ENCODE measurements at places on chromosomes 1 and 21.
A peak's percentile ranks its signal among the peaks of the same experiment; 100 is the strongest.

GRCh38 chr21:45542242-45542666 lies at the start of gene SLC19A1:
Gene SLC19A1 (minus strand): TSS chr21:45542440. CDS start chr21:45537959, 4,481 bp downstream.
- peak; percentile 59 for DNase-seq

GRCh38 chr1:61639608-61640336 lies 85.2 kb downstream of the TM2D1 start:
- no peak for DNase-seq

GRCh38 chr1:33433509-33434362 lies 2.8 kb upstream of the PHC2 start:
- DNase-seq: peak; percentile 74

GRCh38 chr1:208030288-208031091 lies 119.6 kb upstream of the CD34 start:
- no peak for DNase-seq

- DNase-seq: no peak
These were observed 85.3 kb downstream of the KCTD3 start for GRCh38 chr1:215652371-215652770.

DNA sequence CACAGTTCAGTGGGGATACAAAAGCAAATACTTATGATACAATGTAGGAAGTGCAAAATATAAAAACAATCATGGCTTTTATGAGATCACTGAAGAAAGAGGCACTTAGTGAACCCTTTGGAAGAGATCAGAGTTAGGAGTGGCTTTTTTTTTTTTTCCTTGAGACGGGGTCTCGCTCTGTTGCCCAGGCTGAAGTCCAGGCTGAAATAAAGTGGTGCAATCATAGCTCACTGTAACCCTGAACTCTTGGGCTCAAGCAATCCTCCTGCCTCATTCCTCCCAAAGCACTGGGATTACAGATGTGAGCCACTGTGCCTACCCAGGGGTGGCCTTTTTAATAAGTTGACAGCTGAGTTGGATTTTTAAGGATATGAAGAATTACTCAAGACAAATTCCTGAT lies 17.3 kb upstream of the RASAL2 start:
- DNase-seq: no peak

DNA sequence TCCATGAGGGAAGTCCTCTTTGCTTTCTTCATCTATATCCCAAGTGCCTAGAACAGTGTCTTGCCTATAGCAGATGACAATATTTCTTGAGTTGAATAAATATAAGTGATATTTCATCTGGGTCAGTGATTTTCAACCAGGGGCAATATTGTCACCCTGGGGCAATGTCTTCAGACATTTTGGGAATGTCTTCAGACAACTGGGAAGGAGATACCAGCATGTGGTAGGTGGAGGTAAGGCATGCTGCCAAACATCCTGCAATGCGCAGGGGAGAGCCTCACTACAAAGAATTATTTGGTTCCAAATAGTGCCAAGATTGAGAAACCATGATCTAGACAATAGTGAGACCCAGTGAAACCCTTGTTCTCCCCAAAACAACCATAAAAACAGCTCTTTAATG lies 54.7 kb downstream of the C1orf94 start:
- no peak for DNase-seq

GRCh38 chr1:110645821-110646735 lies 28.7 kb downstream of the KCNA3 start:
- DNase-seq: no peak
